ENCODE measurements at places on chromosomes 11 and 22.

GRCh38 chr11:2816523-2816922, 69.1 kb downstream of the CDKN1C start:
- no peak for DNase-seq

- no peak for DNase-seq
Measured at GRCh38 chr11:17839450-17839849, 104.9 kb downstream of the KCNC1 start.

DNA sequence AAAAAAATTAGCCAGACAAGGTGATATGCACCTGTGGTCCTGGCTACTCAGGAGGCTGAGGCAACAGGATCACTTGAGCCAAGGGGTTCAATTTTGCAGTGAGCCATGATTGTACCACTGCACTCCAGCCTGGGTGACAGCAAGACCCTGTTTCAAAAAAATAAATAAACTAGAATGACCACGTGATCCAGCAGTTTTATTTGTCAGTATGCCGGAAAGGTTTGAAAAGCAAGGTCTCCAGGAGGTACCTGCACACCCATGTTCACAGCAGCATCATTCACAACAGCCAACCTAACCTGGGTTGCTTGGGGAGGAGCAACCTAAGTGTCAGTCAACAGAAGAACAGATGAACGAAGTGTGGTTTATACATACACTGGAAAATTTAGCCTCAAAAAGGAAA, 78.7 kb upstream of the SEPTIN5 start:
- no peak for DNase-seq

DNA sequence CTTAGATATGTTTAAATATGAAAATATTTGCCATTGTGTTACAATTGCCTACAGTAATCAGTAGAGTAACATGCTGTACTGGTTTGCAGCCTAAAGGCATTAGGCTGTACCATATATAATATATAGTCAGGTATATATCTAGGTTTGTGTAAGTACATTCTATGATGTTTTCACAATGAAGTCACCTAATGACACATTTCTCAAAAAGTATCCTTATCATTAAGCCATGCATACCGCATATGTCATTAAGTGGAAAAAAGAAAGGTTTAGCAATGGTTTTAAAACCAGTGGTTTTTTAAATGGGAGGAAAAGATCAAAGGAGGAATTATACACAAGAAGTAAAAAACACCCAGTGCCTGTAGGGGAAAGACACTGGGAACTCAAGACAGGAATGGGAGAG, 122.7 kb downstream of the RBFOX2 start:
- DNase-seq, result no peak

DNA sequence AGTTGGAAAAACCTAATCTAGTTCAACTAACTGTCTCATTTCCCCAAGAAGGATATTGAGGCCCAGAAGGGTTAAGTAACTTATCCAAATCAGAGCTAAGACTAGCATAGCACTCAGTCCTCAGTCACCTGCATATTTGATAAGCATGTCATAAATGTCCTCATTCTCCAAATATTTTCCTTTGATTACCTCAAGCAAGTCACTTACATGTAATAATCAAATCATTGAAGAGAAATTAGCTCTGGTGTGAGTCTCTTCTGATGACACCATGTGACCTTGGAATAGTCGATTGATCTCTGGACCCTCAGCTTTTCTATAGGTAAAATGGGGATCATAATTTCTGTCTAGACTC, 48.8 kb upstream of the PICALM start:
- no peak for DNase-seq

DNA sequence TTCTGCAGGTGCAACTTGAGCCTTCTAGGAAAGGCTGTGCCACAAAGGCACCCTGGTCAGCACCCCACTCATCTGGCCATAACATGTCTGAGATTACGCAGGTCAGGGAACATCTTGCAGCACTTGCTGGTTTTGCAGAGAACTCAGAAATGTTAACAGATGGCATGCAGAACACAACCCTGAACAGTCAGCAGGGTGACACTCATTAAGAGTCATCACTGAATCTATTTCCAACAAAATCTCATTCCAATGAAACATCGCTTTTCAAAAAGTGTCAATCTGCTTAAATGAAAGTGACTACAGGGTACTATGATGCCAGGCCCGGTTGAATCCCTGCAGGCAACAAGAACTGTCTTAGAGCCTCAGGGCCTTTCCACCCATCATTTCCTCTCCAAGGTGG, 369.8 kb upstream of the CCDC90B start:
- no peak for DNase-seq

DNA sequence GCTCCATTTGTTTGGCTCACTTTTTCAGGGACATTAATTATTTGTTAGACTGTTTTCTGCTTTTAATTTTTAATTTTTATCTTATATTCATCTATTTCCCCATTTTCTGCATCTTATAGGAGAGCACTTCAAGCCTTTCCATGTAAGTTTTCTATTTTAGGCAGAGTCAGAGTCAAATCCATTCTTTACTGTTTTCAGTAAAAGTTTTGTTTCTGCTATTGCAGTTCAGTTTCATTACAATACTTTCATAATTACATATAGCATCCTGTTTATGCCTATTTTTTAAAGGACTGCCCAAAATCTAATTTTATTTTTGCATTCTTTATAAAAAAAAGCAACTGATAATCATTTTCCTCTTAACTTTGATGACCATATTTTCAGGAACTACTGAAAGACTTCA, 3.8 kb upstream of the OR10A5 start:
- DNase-seq, result no peak

DNA sequence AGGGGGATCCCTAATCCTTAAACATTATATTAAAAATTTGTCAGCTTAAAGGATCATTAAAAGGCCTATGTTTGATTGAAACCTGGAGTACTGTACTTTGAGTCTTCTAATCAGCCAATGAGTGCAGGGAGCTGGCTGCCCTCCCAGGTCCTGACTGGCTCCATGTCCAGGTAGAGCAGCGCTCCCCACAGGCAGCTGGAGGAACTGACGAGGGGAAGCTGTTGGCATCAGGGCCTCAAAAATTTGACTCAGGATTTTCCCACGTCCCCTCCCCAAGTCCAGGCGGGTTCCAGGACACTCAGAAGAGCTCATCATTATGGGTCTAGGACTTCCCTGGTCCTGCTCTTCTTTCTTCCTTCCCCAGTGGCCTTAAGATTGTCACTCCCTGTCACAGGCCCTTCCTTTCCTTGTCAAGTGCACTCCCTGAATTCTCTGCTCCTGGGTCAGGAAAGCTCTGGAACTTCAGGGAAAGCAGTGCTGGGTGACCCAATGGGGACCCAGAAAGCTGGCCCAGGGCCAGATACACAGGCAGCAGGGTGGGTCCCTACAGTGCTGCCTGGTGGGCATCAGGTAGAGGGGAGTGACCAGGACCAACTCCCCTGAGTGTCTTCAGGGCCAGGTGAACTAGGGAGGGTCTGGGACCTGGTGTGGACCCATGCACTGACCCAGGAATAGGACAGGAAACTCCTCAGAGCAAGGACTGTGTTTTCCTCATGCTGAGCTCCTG, 65.5 kb downstream of the GGTLC2 start:
- DNase-seq, result no peak

DNA sequence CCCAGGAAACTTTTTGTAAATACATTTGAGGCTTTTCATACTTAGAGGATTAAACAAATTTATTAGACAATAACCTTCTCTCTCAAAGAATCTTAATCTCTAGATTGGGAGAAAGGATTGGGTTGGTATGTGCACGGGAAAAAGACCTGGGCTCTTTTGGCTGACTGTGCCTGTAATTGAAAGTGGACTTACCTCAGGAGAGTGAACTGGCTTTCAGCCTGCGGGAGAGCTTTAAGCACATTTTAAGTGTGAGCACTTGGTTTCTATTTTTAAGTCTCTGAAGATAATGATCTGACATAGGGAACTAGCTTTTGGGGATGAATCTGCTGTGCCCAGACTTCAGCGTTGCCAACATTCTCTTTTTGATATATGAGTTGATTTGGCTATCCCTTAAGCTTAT, 35.8 kb downstream of the UVRAG start:
- DNase-seq, result no peak

- no peak for DNase-seq
Measured at GRCh38 chr11:18623707-18624106, 10.4 kb downstream of the SPTY2D1 start.

DNA sequence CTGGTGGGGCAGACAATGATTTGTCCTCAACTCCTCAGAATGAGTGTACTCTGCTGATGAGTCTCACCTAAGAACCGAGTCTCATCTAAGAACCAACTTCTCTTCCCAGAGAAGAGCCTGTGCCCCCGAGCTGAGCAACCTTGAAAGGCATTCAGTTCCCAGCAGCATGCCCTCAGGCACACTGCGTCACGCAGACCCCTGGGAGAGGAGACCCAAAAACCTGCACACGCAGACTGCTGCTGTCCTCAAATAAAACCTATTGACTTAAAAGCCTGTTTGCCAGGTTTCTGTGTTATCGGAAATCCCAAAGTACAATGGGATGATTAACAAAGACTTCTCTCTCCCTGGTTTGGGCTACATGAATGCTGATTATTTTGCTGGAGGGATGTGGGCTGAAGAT, 121.2 kb downstream of the C11orf58 start:
- no peak for DNase-seq

DNA sequence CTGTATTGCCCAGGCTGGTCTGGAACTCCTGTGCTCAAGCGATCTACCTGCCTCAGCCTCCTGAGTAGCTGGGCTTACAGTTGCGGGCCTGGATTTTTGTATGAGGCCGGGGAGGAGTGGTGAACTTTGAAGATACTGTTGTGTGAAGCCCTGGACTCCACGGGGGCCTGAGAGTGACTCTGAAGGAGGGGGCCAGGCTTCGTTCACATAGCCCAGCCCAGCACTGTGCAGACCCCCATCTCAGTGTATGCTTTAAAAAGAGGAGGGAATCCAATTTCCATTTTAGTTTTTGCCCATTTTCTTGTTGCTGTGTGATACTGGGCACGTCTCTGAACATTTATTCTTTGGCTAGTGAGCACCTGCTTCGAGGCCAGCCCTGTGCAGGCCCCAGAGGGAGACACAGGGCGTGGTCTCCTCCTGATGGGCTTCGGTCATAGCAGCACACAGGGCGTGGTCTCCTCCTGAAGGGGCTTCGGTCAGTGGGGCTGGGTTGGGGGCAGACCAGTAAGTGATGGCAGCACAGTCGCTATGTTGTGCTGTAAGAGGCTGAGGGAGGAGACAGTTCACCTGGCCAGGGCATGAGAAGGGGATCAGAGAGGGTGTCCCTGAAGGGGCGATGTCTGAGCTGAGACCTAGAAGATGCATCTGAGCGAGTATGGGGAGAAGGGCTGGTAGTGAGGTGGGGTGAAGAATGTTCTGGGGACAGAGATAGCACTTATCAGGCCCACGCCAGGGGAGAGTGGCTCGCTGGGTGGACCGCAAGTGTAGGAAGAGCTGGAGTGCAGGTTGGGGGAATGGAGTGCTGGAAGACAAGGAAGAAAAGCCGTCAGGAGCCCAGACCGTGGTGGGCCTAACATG, 14.0 kb downstream of the SAMM50 start:
- DNase-seq, result no peak

GRCh38 chr11:12118949-12119348, 8.6 kb downstream of the MICAL2 start:
- no peak for DNase-seq

DNA sequence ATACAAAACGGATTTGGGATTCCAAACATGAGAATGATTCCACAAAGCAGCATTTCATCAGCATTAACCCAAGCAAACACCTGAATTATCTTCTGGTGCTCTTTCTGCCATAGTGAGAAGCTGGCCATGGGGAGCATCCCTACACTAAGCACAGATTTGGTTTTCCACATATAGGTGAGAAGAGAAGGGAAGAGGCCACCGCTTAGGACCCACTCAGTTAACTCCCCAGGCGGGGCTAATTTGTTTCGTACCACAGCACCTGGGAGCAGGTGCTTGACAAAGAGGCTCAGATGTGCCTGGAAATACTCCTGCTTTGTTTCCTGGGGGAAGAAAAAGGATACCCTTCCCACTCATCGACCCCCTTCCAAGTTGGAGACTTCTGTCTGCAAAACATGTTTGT, 64.2 kb downstream of the RAB30 start:
- DNase-seq, result no peak

DNA sequence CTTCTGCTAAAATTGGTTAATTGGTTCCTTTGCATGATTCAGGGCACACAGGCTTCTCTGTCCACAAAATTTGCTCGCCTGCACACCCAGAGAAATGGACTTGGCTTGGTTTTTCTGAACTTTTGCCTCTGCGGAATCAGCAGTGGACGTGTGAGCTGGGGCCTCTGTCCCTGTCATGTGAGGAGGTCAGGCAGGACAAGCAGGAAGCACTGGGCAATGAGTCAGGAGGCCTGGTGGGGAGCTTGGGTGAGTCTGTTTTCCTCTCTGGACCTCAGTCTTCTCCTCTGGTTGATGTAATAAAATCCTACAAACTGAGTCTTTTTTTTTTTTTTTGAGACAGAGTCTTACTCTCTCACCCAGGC, 10.4 kb upstream of the CELSR1 start:
- DNase-seq, result no peak

GRCh38 chr11:40227730-40228129, 1231.7 kb downstream of the LRRC4C start:
- DNase-seq, result no peak

DNA sequence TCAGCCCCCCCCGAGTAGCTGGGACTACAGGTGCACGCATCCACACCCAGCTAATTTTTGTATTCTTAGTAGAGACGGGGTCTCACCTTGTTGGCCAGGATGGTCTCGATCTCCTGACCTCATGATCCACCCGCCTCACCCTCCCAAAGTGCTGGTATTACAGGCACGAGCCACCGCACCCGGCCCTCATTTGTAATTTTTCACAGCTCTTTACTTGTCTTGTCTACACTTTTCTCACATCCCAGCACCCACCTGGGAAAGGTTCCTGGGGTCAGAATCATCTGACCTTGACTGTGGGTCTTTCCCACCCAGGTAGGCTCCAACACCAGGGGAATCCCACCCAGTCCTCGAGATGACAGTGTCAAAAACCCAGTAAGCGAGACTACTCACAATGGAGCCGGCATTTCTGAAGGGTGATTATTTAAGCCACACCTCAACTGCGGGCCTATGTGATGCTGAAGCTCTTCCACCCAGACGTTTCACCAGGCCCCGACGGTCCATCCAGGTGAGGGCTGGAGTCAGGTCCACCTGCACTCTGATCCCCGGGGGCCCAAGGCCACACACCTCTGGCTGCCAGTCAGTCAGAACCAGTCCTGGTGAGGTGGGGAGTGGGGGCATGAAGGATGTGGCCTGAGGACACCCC, 23.4 kb downstream of the CELSR1 start:
- no peak for DNase-seq

DNA sequence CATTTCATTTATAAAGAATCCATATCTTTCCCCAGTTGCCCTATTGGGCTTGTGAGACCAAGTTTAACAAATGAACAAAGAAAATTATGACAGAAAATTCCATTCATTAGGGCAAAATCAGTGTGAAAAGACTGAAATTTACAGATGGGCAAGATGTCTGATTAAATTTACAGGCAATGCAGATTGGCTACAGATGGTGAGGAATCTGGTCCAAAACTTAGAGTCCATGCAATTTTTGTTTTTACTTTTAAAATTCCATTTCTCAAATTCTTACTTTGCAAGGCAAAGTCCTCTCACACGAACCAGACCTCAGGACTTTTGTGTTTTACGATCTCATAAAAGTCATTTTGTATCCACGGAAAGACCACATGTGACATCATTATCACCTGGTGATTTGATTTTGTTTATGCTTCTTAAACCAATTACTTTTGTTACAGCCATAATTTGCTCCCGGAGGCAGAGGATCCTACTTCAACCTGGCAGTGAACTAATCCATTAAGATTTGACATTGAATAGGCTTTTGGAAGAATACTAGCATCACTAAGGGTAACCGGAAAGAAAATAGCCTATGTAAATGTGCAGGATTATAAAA, 843.7 kb upstream of the CHORDC1 start:
- no peak for DNase-seq

All from CD8-positive, alpha-beta memory T cell (primary cell).